Lower leg skin (tissue), 4 donors: ENCODE measurements at places on chromosomes 4 and X. TPM values are rescaled to one million over a fixed set of nuclear protein-coding genes. Genes with fewer than 3 reads are reported as not detected.

Gene GPAT3
- 6.7 TPM for total RNA-seq

Gene ARSJ
- 0.42 TPM for total RNA-seq

Gene ZNF157
- 0.19 TPM for total RNA-seq

Gene RAB9B
- 0.55 TPM for total RNA-seq

Gene SSX1
- not detected for total RNA-seq

Gene DDX53
- not detected for total RNA-seq

Gene CYTL1
- total RNA-seq, result 0.71 TPM

Gene F8A2
- total RNA-seq, result 10.3 TPM

Gene CENPVL2
- not detected for total RNA-seq

Gene TKTL2
- not detected for total RNA-seq

Gene CCNA2
- total RNA-seq, result 7.3 TPM

Gene SYN1
- 0.61 TPM for total RNA-seq

Gene MAGEB1
- not detected for total RNA-seq

Gene TRIM75
- not detected for total RNA-seq

DNA sequence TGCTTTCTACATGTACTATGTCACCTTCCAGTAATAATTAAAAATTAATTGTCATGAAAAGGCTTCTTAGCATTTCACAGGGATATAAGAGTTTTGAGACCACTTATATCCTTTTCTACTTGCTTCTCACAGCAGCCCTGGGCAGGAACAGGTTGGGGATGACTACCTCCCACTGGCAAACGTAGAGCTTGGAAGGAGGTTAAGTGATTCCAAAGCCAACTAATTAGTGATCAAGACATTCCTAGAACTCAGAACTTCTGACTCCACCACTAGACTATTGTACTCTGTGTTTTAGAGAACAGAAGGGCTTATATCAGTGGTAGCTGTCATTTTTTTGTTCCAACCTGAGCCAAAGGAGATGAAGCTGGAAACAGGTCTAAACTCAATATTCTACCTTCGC lies 364.5 kb upstream of the BOD1L1 start:
- DNase-seq, result no peak

GRCh38 chrX:38036466-38036865 lies 30.1 kb downstream of the SYTL5 start:
- DNase-seq, result no peak

GRCh38 chr4:128725405-128726055 lies 84.0 kb upstream of the JADE1 start:
- DNase-seq, result no peak

DNA sequence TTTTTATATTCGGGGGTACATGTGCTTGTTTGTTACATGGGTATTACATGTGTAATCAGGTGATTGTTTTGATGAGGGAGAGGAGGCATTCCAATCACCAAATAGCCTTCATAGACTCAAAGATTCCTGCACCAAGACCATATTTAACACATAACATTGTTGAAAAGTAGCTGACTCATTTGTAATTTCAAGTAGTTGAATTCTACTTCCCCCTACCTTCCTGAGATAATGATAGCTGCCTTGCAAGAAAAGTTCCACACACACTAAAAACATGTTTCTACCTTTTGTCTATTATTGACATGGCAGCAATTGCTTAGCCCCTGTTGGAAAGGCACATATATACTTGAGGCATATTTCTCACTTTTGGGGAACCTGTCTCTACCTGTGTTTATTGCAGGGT lies 16.1 kb downstream of the PGAM4 start:
- DNase-seq, result no peak

GRCh38 chrX:25872786-25873185 lies 265.4 kb upstream of the MAGEB18 start:
- no peak for DNase-seq

DNA sequence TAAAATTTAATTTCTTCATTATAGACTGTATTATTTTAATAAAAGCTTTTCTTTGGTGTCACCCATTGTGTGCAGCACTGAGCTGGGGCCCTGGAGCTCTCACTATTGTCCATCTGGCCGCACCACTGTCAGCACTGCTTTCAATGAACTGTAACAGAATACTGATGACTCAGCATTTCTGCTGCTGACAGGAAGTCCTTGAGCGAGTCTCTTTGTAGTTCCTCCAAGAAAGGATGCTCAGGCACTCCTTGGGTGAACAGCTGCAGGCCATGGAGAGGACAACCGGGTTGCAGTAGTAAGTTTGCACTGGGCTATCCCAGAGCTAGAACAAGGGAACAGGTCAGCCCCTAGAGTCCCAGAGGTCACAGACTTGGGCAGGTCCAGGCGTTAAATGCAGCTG lies 81.6 kb downstream of the SORBS2 start:
- DNase-seq, result no peak

DNA sequence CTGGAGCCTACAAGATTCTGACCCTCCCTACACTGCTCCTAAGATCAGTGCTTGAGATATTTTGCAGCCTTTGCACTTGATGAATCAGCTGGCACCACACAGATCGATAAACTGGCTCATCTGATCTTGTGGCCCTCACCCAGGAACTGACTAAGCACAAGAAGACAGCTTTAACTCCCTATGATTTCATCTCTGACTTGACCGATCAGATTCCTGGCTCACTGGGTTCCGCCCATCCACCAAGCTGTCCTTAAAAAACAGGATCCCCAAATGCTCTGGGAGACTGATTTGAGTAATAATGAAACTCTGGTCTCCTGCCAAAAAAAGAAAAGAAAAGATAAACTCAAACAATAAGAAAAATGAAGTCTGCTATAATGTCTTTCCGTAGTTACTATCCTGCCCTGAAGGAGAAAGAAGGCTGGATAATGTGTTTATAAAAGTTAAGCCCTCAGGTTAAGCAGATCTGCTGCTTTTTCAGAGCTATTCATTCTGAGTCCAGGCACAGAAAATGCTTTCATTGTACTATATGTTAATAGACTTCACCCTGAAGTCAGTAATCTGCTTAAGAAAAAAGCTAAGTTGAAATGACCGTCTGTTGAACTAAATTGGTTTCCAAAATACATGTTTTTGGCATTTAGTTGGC lies 795.2 kb downstream of the TRIML1 start:
- no peak for DNase-seq

DNA sequence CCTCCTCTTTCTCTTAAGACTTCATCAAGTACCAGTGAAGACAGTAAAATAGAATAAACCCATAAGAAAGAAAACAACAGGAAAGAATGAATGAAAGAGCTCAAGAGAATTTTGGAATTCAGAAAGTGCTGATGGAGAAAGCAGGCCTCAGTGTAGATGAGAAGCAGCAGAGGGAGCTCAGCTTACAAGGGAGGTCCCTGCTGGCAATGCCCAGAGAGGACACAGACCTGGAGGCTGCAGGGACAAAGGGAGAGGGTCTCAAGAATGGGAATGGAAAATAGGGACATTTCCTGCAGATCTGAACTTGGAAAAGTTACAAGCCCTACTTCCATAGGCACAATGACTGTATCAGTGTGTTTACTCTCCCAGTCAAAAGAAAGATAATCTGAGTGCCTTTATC lies 64.5 kb upstream of the MAGEA10 start:
- no peak for DNase-seq

DNA sequence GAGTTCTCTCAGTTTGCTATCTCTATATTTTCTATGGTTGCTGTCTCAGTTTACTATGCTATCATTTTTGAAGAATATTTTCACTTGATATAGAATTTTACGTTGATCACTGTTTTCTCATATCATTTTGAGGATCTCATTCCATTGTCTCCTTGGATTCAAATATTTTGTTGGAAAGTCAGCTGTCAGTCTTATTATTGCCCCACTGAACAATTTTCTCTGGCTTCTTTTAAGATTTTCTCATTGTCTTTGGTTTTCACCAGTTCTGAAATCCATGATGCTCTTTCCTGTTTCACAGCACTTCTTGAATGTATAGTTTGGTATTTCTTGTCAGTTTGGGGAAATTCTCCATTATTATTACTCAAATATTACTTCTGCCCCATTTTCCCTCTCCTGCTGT lies 81.1 kb downstream of the ENPP6 start:
- DNase-seq, result no peak

- DNase-seq, result no peak
These were observed 125.1 kb downstream of the NSUN7 start for GRCh38 chr4:40874901-40875300.

DNA sequence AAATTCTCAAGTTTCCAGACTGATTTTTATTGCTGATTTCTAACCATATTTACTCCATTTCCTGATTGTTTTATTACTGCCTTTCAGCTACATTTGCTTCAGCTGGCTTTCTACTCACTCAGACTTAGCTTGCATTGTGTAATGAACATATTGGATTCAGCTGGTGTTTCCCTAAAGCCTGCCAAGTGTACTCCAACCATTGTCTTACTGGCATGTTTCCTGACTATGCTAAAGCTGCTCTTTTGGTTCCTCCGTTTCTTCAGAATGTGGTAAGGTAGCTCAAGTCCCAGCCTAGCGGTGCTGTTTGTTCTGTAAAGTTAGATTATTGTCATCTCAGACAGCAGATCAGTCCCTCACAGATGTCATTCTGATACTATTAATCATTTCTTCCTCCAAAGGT lies 53.1 kb upstream of the GLRA2 start:
- DNase-seq, result no peak

- no peak for DNase-seq
These were observed 67.2 kb downstream of the DCAF12L1 start for GRCh38 chrX:126485409-126485808.

DNA sequence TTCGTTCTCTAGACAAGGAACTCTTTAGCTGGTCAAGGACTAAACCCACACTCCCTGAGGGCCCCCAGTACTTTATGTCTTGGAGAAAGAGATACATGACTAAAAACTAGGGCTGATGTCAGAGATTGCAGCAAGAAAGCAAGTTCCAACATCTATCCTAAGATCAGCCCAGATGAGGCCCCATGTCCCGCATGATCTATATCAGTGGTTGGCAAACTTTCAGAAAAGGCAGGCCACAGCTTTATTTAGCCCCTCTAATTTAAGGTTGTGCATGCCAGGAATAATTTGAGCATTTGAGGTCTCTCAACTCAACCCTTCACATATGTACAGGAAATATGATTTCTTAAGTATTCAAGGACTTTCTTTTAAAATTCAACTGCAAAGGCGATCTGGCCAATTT lies 44.1 kb upstream of the FRMD7 start:
- DNase-seq, result no peak

DNA sequence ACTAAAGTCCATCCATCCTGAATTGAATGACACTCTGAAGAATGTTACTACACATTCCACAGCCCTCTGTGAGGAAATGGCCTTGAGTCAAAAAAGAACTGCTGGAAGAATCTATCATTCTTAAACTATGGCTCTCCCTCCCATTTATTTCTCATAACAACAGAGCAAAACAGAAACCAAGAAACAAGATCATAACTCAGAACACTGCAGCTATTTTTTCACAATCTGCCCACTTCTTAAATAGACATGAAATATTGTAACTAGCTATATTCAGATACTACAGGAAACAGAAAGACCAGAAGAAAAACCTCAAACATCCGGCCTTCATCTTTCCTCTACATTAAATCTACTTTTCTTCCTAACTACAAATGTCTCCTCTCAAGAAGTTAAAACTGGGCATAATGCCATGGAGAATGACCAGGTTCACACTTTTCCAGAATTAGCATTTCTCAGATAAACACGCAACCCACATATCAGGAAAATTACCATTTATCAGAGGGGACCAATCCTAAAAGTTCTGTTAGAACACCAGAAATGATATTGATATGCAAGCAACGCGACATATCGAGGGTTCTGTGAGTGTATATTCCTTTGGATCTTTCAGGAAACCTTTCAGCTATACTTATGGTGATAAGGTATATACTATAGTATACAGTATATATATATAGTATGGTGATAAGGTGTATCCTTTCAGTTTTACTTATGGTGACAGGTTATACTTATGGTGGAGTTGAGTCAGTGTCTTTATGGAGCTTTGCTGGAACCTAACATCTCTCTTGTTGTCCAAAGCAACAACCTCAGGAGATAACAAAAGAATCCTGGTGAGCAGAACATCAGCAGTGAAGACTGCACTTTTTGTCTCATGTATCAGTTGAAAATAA lies 60.4 kb upstream of the IRF2 start:
- no peak for DNase-seq

- DNase-seq, result no peak
These were observed 158.1 kb downstream of the ATP10D start for GRCh38 chr4:47642985-47643760.

GRCh38 chrX:103554687-103555424 lies 30.5 kb upstream of the TCEAL4 start:
- no peak for DNase-seq

DNA sequence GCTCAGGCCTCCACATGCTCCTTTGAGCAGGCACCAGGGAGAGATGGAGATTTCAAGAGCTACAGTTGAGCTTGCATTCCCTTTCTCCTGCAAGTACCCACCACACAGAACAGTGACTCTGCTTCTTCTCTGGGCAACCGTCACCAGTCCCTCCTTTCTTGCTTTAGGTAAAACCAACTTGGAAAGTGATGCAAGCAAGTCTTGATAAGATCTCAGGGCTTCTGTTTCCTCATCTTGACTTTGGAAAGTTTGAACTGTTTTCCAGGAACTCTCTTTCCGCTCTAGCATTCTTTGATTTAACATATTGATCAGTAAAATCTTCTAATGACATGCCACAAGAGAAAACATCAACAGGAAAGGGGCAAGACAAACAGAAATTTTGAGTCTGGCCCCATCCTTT lies 73.7 kb downstream of the USP46 start:
- DNase-seq, result no peak

DNA sequence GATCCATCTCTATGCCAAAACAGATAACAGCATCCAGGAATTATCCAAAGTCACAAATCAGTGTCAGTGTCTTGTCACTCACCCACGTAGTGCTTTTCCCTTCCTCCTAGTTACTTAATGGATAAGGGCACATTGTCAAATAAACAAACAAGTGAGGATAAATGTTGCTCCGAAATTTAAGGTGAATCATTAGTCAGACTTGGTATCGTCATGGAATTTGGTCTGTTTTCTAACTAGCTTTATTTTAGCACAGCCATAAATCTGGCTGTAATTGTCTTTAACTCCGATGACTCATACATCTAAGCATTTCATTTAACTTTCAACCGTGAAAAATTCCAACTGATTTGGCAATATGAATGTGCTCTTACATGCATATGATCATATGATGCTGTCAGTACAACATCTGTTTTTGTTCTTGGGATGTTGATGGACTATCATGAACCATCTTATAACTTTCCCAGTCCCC lies 83.3 kb downstream of the SNCA start:
- DNase-seq, result no peak

DNA sequence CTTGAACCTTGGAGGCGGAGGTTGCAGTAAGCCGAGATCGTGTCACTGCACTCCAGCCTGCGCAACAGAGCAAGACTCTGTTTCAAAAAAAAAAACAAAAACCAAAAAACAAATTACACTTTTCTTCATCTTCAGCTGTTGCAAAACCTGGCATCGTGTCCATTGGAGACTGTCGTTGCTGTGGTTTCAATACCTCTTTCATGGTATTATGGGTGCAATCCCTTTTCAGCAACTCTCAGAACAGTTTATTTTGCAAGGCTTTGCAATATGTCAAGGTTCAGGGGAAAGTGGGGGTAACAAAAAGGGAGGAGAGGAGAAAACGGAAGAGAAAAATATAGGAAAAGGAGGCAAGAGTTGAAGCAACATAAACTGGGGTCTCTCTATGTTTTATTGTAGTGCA lies 40.8 kb downstream of the ARSD start:
- DNase-seq, result no peak
